ENCODE measurements at places on chromosomes 7 and 10.
A peak's percentile ranks its signal among the peaks of the same experiment; 100 is the strongest.

DNA sequence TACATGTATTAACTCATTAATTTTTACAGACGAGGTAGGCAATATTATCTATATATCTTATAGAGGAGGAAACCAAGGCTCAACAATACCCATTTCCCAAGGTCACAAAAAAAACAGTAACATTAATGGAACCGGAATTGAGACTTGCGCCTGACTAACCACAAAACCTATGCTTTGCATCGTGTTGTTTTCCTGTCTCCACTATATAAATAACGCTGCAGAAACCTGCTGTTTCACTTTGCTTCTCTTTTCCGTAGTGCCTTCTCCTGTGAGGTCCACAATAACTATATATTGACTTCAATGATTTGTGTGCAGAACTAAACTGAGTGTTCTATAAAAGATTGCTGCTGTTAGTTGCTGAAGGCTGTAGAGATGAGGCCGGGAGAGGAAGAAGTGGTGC is 97.7 kb upstream of the RPA3 start:
- no peak for DNase-seq

DNA sequence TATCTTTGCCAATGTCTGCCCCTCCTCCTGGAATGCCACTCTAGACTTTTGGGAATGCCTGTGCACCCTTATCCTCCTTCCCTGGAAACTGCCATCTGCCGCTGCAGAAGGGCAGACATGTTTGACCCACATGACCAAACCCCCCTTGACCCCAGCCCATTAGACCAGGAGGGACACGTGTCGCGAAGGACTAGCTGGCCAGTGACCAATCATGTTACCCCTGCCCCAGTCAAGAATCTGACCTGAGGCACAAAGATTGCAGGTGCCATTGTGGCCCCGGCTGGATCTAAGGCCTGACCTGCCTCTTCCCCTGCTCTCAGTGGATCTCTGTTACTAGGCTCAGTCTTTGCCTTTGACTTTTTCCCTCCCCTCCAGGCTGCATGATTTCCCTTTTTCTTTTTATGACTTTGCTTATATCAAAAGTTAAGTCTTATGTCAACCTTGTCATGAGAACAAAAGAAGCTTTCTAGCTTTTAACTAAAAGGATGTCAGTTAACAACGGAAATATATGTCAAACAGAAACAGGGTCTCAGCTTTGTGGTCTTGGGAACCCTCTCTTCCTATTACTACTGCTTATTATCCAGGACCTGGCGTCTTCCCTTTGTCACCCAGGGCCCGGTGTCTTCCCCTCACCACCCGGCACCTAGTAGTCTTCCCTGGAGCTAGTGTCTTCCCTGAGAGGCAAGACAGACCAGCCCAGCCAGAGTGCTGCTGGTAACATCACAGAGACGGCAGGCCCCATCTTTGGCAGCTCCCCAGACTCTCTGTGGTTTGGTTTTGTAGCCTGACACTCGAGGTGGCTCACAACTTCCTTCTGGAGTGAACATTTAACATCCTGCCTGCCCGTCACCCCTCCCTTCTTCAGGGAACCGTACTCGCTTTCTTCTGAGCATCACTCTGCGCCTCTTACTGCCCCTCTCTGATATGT is 24.4 kb upstream of the PPIF start:
- no peak for DNase-seq

- DNase-seq = peak; percentile 8
These were observed 6.1 kb downstream of the SKAP2 start for GRCh38 chr7:26858241-26858715.

GRCh38 chr10:44068716-44069482 is 316.0 kb downstream of the CXCL12 start:
- no peak for DNase-seq

- no peak for DNase-seq
These were observed 470.4 kb upstream of the IGFBP3 start for GRCh38 chr7:46391231-46392201.

GRCh38 chr7:129830949-129831348 is 121.8 kb downstream of the UBE2H start:
- DNase-seq = no peak

- DNase-seq = no peak
These were observed 235.2 kb downstream of the ZMYND11 start for GRCh38 chr10:370449-370825.

GRCh38 chr7:122914812-122915211 is 28.6 kb upstream of the CADPS2 start:
- DNase-seq = no peak
